ENCODE measurements at places on chromosomes 1 and 21.

DNA sequence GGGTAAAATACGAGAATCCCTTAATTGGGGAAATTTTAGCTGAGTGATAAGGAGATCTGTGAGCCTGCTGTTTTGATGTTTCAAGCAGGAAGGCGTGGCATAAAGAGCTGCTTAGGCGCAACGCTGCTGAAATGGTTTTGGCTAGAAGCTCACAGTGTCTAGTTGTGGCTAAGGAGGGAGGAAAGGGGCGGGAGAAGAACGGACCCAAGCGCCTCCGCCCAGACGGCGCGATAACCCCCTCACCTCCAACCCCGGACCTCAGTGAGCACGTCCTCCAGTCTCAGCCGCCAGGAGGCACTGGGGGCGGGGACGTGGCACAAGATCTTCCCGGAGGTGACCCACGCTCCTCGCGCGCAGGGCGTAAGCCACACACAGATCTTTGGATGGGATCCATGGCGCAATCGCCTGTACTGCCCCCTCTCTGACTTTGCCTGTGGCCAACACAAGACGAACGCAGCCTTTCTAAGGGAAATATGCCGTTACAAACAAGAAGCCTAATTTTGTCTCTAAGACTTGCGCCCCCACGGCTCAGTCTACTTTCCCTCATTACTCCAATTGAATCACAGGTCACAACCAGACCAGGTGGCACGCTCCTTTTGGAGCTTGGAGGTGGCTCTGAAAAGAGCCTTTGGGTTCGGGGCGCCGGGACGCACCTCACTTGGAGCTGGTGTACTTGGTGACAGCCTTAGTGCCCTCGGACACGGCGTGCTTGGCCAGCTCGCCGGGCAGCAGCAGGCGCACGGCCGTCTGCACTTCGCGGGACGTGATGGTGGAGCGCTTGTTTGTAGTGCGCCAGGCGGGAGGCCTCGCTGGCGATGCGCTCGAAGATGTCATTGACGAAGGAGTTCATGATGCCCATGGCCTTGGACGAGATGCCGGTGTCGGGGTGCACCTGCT, 23.4 kb upstream of the RNF187 start:
- DNase-seq = peak; percentile 62

DNA sequence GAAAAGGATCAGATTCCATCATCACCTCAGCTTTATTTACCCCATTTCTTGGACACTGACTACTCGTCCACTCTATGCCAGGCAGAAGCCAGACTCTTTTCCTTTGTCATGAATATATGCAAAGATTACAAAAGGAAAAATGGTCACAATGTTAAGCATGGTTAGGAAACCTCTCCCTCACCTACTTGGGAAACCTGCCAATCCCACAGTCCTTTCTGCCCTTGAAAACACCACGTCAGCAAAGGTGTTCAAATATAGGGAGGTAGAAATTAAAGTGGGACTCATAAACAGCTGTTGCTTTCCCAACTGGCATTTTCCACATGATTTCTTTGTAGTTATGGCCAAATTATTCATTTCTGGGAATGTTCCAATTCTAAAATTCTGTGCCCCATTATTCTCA, 16.2 kb upstream of the ATP13A2 start:
- DNase-seq = no peak

- DNase-seq = no peak
Observed at GRCh38 chr1:72567521-72567920, 285.2 kb upstream of the NEGR1 start.

GRCh38 chr1:27562534-27563340, 41.2 kb downstream of the AHDC1 start:
- DNase-seq = no peak

DNA sequence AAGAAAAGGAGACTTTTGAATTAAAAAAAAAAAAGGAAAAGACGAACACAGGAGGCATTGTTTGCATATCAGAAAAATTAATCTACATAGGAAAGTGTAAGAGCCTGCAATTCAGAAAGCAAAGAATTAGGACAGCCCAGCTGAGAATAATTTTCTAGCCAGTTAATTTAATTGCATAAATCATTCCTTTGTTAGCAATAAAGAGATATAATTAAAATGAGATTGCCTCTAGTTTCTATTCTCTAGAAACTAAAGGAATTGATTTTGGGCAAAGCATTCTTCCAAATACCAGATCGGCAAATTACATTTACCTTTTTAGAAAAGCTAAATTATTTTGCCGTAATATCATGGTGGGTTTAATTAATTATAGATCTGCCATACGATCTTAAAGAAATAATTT, 46.0 kb downstream of the NUF2 start:
- no peak for DNase-seq

DNA sequence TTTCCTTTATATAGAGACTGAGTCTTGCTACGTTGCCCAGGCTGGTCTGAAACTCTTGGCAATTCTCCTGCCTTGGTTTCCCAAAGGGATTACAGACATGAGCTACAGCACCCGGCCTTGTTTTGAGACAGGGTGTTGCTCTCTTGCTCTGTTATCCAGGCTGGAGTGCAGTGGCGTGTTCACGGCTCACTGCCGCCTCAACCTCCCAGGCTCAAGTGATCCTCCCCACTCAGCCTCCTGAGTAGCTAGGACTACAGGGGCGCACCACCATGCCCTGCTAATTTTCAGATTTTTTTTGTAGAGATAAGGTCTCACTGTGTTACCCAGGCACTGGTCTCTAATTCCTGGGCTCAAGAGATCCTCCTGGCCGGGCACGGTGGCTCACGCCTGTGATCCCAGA, 14.8 kb downstream of the LCK start:
- no peak for DNase-seq

GRCh38 chr21:17466166-17466565, 46.7 kb upstream of the CXADR start:
- DNase-seq = peak; percentile 47

DNA sequence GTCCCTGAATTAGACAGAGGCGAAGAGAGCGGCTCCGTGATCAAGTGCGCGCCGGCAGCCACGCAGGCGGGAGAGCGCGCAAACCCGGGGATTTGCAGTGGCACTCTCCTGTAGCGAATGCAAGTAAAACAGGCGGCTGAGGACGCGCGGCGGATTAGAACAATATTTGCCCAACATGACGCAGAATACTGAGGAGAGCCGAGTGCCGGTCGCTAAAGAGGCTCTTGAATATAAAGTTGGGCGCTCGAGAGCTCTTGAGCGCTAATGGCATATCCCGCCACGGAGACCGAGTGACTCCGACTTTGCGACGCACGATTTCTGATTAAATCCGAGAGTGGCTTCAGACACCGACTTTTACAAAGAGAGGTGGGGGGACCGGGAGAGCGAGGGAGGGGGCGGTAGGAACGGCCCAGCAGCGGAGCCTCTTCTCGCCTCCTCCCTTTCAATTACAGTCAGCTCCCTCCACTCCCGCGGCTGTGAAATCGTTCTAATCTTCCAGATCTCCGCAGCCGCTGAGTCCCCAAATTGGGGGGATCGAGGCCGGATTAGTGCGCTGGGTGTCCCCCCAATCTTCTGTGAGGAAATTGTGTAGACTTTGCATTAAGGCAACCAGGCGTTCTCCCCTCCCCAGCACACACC, 2.3 kb downstream of the PAX7 start:
- no peak for DNase-seq

- peak; percentile 39 for DNase-seq
Observed at GRCh38 chr1:13813398-13814012, 113.5 kb downstream of the PRDM2 start.

DNA sequence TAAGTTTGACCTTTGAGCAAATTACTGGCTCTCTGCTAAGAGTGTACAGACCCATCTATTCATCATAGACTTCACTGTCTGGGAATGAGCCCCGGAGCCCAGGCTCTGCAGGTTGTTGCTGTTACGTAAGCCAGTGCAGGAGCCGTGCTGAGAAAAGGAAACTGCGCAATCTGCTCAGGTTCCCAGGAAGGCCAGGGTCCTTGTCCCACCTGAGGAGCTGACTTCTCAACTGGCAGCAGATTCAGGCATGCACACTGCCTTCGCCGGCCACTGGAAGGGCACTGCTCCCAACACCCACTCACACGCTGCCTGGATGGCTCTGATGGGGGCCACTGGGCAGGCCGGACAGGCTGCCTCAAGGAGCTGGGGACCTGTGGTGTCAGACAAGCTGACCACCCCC, 19.5 kb downstream of the RCAN1 start:
- no peak for DNase-seq

DNA sequence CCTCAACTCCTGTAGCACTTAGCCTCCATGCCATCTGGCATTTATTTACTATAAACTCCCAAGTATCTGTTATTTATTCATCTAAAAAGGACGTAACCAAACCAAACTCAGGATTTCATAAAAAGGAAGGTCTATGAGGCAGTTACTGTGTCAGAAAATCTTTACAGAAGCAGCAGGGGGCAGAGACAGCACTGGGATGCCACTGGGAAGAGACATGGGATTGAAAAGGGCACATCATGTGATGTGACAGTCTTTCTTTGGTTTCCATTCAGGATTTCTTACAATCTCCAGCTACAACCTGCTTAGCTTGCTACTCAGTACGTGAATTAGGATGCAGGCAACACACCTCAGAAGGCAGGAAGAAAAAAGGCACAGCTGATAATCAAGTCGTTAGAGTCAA, 31.2 kb downstream of the SPRTN start:
- no peak for DNase-seq

DNA sequence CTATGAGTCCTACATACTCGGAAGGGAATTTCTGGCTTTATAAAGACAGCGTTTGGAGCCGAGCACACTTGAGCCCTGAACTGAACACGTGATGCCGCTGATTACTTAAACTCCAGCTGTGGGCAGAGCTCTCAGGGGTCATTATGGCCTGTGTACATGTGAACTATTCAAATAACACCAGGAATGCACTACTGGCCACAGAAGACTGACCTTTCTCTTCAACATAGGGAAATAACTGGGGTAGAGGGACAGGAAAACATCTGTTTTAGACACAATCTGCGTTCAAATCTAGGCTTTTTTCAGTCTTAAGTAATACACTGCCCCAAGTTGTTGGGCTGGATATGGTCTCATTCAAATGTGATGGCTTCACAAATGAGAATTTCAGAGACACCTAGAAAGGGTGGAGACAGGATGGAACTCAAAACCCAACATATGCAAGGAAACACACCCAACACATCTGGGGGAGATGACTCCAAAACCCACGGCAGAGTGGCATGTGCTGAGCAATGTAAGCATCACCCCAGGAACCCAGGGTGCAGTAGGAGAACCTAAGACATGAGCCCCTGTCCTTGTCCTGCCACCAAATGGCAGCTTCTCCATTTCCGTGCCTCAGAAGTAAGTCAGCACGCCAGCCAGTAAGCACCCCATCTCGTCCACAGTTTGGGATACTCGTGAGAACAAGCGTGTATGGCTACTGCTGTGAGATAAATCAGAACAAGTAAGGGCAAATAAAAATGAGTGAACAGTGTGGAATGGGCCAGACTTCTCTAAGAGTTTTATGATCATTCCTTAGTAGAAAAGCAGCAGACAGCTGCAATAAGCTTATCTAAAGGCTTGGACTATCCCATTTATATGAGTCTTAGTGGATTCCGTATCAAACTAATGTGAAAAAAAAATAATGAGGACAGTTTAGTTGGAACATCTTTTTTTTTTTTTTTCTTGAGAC, 24.9 kb downstream of the NID1 start:
- DNase-seq = no peak

DNA sequence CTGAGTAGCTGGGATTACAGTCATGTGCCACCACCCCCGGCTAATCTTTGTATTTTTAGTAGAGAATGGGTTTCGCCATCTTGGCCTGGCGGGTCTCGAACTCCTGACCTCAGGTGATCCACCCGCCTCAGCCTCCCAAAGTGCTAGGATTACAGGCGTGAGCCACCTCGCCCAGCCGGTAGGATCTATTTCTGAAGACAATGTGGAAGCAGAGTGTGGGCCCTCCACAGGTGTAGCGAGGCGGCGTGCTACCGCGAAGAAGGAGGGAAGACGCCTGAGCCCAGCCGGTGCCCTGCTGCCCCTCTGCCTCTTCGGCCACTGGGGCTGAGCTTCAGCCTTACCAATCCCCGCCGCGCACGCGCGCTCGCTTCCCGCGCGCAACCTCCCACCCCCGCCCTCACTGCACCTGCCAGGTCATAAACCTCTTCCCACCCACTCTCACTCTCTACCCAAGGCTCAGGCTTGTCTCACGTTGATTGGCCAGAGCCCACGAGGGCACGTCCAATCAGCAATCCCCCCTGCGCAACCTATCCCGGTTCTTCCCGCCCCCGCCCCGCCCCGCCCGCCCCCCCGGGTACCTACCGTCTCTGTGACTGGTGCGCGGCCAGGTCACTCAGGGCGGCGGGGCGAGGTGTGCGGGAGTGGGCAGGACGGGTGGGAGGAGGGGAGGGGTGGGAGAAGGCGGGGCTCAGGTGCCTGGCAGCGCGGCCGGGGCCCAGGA, 409 bp upstream of the HOOK1 start:
- DNase-seq = no peak

GRCh38 chr1:166176416-166176815, 9.6 kb upstream of the FAM78B start:
- DNase-seq = no peak

DNA sequence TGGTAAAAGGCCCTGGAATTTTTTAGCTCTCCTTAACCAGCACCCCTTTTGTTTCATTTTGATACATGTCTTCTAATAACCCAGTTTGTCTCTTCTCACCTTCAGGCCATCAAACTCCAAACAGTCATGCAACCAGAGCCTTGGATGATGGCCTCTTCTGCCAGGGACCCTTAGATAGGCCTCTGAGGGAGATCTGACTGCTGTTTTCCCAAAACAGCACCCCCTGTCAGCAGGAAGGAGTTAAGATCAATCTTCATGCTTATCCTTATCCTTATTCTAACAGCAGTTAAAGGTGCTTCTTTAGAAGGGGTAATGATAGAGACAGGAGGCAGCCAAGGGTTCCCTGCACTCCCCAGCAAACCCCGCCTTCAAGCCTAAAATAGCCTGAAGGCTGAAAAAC, 49.5 kb upstream of the VANGL1 start:
- DNase-seq = no peak

DNA sequence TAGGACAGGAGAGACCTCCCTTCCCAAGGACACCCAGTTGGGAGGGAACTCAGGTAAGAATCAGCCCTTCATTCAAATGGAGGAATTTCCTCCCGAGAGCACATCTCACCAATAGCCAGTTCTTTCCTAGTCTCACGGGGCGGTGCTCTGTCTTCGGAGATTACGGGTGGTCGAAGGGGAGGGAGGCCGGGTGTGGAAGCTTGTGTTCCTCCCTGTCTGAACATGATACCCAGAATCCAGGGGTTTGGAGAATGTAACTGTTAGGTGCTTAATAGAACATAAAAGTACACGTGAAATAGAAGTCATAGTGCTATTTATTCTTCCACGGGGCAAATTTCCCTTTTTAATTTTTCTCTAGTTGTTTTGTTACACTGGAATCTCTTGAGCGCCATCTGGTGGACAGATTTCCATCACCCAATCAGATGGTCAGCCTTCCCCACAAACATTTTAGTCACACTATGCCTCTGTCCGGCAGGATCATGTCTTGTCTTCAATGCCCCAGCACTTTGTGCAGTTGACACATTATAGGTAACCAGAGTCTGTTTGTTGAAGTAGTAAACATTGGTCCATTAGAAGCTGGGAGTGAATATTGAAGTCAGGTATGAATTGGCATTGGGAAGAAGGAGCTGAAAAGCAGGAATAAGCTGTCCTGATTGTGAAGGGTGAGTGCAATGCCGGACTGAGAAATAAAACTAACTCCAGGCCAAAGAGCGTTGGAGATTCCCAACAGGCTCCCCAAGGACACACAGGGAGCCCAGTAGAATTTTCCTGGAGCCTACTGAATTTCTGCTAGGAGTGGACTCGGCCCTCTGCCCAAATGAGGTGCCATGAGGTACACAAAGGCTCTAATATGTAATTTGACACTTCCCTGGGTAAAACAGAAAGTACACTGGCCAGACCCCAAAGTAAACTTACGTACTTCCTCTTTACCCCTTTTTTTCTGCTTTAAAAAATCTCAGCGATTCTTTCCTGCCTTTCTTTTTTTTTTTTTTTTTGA, 27.6 kb upstream of the ZNF697 start:
- peak; percentile 90 for DNase-seq
